HuH-7 (cell line): ENCODE measurements at places on chromosomes 12 and 14.

- no peak for DNase-seq
Measured at GRCh38 chr12:120422892-120423456, 14.9 kb upstream of the COX6A1 start.

DNA sequence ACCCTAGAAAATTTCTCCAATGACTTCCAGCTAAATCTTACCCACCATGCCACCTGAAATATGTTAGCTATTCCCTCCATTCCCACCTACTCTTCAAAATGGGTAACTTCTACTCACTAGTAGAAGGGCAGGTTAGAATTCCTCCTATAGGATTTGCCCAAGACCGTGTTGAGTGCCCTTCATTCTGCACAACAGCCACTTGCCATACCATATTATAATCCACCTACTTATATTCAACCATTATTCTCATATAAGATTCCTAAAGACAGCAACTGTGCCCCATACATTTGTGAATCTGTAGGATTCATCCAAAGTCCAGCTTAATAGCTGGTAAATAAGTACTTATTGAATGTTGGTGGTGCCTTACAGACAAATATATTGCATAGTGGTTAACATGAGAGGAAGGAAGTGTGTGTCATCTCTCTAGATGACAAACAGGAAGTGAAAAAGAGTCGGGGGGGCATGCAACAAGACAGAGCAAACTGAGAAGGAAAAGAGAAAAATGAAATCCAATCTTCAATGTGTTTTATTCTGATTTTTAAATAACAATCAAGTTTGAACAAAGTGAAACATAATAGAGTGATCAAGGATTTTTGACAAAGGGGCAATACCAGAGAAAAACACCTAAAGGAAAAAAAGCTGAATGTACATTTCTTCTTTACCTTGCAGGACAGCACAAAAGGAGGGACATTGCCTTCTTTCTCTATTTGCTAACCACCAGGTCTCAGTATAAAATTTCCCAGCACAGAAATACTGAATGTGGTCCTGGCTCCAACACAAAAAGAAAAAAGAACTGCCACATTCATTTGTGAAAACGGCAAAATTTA is 389.3 kb upstream of the USP15 start:
- DNase-seq, result no peak

DNA sequence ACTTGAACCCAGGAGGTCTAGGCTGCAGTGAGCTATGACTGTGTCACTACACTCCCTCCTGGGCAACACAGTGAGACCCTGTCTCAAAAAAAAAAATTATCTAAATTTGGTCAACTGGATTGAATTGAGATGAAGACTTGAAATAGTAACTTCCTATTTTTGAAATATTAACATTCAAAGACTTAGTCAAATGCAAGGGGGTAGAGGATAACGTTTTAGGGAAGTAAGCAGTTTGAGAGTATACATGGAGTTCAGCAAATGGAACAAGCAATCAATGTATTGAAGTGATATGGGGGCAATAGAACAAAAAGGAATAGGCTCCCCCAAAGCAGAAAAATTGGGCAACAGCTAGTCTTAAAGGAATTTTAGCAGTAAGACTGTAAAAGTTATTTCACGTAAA is 4.6 kb upstream of the MFAP5 start:
- no peak for DNase-seq

- peak; percentile 22 for DNase-seq
Measured at GRCh38 chr12:98373025-98373554, 142.3 kb upstream of the TMPO start.

DNA sequence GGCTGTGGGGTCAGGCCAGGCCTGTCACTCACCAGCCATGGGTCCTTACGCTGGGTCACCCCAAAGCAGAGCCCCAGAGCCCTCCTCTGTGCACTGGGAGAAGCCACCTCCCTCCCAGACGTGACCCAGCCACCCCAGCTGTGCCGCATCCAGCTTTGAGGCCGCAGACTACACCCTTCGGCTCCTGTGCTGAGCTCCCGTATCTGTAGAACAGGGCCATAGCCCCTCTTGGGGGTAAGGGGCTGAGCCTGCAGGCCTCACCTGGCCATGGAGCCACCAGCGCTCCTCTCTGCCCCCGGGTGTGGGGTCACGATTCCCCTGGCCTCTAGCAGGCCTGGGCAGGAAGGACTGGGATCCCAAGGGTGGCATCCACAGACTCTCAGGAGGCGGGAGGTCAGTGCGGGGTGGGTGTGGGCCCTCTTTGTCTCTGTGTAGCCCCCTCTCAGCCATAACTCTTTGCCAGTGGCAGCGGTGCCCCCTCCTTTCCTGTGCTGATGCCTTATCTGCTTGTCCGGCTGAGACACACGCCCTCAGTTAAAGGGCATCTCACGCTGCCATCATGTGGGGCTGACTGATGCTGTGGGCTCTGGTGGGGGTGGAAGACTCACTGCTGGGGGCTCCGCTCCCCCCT is 16.3 kb downstream of the ASPG start:
- DNase-seq, result no peak

GRCh38 chr12:104785886-104786285 is 172.2 kb downstream of the SLC41A2 start:
- DNase-seq, result no peak

DNA sequence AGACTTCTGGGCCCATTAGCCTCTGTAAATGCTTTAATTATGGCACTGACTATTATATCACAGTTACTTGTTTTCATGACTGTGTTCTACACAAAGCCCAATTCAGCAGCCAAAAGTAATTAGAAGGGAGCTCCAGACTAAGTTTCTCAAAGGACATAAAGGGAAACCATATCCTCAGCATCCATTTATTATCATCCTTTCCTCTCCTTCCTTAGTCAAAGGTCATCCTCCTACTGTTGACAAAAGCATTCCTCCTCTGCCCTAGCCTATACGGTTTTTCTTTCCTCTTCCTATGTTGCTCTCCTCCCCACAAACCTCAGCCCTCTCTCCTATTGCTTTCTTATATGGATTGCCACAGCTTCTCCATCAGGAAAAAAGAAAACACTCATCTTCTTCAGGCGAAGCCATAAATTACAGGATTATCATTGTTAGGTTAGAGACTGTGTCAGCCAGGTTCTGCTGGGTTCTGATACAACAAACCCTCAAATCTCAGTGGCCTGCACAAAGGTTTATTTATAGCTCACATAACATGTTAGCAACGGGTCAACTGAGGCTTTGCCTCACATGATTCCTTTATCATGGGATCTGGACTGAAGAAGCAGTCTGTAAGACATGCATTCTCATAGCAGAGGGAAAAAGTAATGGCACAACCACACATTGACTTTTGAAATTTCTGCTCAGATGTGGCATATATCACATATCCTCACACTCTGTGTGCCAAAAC is 207.2 kb downstream of the SLC5A8 start:
- DNase-seq, result no peak
